EL (cell line): ENCODE measurements at places on chromosomes 5 and 9.

DNA sequence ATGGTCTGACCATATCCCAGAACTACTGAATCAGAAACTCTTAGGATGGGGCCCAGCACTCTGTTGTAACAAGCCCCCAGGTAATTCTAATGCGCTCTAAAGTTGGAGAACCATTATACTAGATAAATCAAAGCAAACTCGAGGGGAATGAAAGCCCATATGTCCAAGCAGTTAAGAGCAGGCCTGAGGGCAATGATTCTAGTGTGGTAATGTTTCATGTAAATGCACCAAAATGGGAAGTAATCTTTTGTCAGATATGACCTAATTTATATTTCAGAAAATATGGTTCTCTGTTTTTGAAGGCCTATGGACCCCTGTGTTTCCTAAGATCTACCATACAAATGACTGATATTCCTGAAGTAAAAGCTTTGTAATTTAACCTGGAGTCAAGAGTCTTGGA is 108.0 kb upstream of the PTGER4 start:
- DNase-seq = no peak

DNA sequence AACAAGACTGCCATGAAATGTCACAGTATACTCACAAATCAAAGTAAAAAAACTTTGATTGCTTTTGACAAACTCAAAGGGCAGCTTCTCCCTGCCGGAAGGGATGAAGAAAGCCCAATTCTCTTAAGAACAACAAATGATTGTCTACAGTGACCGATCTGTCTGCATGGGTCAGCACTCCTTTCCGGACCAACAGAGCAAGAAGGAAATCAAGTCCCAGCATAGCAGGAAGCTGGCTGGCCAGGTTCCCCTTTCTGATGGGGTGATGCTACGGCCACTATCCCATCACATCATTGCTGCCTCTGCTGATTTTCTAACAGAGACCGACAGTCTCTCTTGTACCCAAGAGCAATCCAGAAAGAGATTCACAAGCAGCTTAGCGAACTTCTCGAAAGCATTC is 692 bp downstream of the C1QTNF3 start:
- no peak for DNase-seq

- DNase-seq = no peak
Measured at GRCh38 chr5:167063788-167064187, 1227.7 kb upstream of the WWC1 start.

GRCh38 chr9:80946496-80947170 is 742.7 kb downstream of the TLE1 start:
- no peak for DNase-seq

DNA sequence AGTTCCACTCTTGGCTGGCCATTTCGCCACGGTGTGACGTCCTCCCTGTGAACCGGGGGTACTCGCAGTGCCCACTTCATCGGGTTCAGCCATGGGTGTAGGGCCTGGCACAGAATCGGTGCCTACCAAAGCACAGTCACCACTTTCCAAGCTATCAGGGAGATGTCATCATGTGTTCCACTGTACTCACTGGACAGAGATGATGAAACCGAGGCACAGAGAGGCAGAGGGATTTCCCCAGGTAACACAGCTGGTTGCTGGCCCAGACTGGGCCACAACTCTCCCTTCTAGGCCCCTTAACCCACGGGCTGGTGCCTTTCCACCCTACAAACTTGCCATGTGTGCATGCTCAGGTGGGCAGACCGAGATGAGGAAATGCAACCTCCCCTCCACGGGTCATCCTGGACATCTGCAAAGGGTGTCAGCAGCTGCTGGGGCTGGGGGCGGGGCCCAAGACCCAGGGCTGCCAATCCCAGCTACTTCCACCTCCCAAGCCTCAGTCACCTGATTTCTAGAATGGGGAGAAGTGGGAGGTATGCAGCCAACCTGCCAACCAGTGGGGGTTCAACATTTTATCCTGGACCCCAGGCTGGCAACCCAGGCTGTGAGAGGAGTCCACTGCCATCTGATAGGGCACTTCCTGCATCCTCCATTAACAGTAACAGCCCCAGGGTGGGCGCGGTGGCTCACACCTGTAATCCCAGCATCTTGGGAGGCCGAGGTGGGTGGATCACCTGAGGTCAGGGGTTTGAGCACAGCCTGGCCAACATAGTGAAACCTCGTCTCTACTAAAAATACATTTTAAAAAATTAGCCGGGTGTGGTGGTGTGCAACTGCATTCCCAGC is 893 bp upstream of the SH2D3C start:
- DNase-seq = no peak

GRCh38 chr9:86282979-86283535 is 719 bp upstream of the ISCA1 start:
- DNase-seq = peak; percentile 89

DNA sequence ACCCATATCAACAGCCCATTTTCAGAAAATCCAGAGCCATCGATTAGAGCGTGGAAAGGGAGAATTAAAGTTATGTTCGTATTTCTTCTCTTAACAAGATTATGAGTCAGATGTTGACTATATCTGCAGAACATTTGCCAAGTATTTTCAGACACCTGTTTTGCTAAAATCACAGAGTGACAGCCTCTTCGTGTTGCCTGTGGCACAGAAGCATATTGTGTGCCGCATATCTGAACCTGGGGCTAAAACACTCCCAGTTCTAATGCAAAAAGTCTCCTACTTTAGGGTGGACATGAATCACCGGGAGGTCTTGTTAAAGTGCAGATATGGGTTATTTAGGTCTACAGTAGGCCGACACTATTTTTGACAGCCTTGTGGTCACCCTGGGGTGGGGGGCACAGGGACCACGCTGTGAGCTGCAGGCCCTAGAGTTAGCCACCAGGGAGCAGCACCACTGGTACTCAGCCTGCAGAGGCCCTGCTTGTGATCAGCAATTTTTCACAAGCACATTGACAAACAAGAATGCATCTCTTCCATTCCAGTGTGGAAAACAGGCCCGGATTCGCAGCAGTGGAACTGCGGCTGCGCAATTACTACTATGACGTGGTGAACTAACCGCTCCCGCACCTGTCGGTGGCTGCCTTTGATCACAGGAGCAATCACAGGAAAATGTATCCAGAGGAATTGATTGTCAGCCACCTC is 93.5 kb downstream of the SYK start:
- peak; percentile 8 for DNase-seq

DNA sequence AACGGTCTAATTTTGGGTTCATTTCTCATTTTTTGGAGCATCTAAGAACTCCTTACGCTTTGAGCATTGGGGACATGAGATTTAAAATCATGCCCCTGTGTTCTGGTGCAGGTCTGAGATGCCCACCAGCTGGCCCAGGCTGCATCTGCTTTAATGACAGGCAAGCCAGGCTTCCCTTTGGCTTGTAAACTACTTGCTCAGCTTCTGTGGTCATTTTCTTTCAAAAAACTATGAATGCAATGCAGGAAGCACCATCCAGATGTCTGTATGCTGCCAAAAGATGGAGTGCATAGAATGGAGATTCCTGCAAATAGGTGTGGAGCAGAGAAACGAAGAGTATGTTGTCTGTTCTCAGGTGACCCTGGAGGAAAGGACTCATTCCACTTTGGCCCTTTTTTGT is 399.9 kb upstream of the ADAMTSL1 start:
- DNase-seq = peak; percentile 43

DNA sequence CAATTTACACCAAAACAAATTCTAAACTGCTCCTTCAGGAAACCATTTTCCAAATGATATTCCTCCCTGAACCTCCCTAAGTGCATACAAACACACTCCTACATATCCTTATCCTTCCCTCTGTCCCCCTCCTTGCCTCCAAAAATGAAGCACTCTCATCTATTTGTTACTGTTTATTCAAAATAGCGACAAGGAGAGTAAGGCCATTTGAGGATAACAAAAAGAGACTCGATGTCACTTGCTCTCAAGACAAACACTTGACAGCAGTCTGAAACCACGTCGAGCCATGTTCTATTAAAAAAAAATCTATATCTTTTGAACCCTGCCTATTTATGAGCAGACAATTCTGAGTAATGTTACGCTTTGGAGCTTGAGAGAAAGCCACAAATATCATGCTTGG is 547.9 kb downstream of the DTWD2 start:
- no peak for DNase-seq

- DNase-seq = peak; percentile 78
Measured at GRCh38 chr9:115198001-115198400, 80.0 kb upstream of the TNC start.

GRCh38 chr9:35858458-35858857 is 11.7 kb downstream of the OR13J1 start:
- no peak for DNase-seq

- peak; percentile 11 for DNase-seq
Measured at GRCh38 chr9:14692470-14693250, 572 bp downstream of the ZDHHC21 start.

DNA sequence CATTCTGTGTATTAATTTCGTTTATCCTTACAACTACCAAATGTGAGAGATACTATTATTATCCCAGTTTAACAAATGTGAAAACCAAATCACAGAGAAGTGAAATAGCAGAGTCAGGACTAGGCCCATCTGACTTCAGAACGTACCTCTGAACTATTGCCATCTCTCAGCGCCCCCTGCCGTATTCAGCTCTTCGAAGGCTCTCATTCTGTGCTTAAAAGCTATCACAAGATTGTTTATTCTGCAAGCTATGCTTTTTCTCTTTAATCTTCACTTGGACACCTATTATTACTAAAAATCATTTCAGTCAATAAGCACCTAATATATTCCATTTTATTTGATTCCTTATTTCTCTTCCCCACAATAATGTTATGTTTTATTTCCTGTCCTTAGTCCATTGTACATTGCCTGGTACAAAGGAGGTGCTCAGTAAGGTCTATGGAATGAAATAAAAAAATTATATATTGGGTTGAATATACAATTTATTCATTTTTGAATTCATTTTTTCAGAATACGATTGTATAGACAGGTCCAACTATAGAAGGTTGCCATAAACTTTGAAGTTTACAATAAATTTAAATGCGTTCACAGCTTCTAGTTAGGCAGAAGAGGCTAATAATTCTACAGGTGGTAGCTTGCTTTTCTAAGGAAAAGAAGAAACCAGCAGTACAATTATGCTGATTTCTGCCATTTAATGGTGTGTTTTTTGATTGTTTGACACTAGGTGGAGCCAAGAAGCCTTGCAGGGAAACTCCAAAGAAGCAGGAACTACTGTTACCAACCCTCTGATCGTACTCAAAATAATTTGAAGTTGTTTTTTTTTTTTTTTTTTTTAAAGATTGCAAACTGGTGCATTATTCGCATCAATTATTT is 202.2 kb upstream of the DMRTA1 start:
- peak; percentile 67 for DNase-seq

DNA sequence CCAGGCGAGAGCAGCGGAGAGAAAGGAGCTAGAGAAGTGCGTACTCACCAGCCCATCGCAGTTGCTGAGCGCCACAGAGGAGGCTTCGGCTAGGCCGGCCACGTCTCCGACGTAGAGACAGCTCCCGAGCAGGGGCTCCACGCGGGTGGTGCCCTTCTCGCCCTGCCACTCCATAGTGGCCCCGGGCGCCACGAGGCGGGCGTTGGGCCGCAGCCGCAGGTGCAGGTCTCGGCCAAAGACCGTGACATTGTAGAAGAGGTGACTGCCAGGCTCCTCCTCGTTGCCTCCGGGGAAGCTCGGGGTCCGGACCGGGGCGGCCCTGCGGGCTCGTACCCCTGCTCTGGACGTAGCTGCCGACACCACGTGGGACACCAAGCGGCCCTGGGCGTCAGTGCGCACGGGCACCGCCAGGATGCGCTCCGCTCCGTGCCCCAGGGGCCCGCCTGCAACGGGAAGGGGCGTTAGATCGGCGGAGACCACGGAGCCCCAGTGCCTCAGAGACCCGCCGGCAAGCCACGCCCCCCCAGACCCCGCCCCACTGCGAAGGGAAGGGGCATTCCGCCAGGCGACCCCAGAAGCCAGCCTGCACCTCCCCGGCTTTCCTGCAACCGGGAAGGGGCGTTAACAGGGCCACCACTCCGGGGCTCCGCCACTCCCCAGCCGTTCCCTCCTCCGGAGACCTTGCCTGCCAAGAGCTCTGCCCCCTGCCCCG is 1.4 kb downstream of the ADAMTS2 start:
- DNase-seq = peak; percentile 68

GRCh38 chr5:142016556-142016955 is 3.7 kb upstream of the GNPDA1 start:
- DNase-seq = no peak

- peak; percentile 93 for DNase-seq
Measured at GRCh38 chr5:132365213-132365612, 4.3 kb upstream of the SLC22A5 start.

- peak; percentile 14 for DNase-seq
Measured at GRCh38 chr5:151150471-151151262, 6.9 kb downstream of the ANXA6 start.

- no peak for DNase-seq
Measured at GRCh38 chr5:20231040-20231439, 243.0 kb upstream of the CDH18 start.

GRCh38 chr9:124280176-124280691 is 22.5 kb downstream of the NEK6 start:
- DNase-seq = peak; percentile 79

DNA sequence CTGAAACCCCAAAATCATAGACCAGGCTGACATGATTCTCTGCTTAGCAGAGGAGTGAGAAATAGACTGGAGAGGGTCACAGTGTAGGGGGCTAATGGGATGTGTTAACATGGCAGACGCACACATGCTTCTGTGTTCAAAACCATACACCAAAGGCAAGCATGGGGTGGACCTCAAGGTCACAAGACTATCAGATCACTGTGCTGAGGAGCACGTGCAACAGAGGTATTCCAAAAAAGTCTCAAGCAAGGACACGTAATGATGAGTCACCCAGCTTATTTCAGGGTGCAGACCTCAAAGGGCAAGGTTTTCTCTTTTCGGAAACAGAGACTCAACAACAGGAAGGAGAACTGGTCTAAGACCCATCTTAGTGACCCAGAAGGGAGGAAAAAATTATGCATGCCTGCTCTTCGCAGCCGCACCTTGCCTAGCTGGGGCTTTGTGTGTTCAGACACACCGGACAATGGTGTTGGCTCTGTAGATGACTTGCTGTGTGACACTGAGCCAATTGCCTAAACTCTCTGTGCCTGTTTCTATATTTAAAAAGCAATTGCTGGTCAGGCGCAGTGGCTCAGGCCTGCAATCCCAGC is 20.3 kb downstream of the WHRN start:
- peak; percentile 86 for DNase-seq

DNA sequence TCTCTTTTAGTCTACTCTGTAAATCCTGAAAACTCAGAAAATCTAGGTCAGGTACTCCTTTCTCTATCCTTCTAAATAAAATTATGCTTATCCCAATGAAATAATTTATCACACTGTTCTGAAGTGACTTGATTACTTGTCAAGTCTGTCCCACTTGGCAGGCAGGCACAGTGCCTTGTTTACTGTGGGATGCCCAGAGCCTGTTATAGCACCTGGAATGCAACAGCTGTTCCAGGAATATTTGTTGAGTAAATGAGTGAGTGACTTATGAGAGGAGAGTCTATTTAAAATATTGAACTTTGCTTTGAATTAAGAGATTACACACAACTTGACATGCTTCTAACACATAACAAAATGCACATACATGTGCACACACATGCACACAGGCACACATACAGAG is 130.0 kb downstream of the MPDZ start:
- no peak for DNase-seq

GRCh38 chr5:100901821-100902341 is 1.2 kb downstream of the ST8SIA4 start:
- DNase-seq = no peak

- no peak for DNase-seq
Measured at GRCh38 chr5:61783481-61783880, 451.4 kb downstream of the ZSWIM6 start.

GRCh38 chr5:35041261-35041660 is 6.5 kb downstream of the AGXT2 start:
- DNase-seq = no peak

GRCh38 chr5:10333154-10334006 is 20.1 kb upstream of the MARCHF6 start:
- peak; percentile 52 for DNase-seq

GRCh38 chr5:5364932-5365331 is 57.5 kb upstream of the ICE1 start:
- DNase-seq = no peak
